ENCODE measurements at places on chromosomes 2 and 18. TPM values are rescaled to one million over a fixed set of nuclear protein-coding genes. Genes with fewer than 3 reads are reported as not detected.

The VWA3B gene
- total RNA-seq = not detected

The HAAO gene
- 21.0 TPM for total RNA-seq

The NGEF gene
- not detected for total RNA-seq

The GPBAR1 gene
- 0.81 TPM for total RNA-seq

The CPLX4 gene
- total RNA-seq = not detected

The GATA6 gene
- total RNA-seq = not detected

The SKA1 gene
- total RNA-seq = 0.66 TPM

The LBH gene
- total RNA-seq = 197 TPM

GRCh38 chr2:206108713-206109112 is 22.7 kb upstream of the INO80D start:
- no peak for DNase-seq

GRCh38 chr2:16150456-16151280 is 210.3 kb downstream of the MYCN start:
- DNase-seq = no peak

GRCh38 chr2:240989451-240990265 is 8.8 kb upstream of the SNED1 start:
- no peak for DNase-seq

- no peak for DNase-seq
Observed at GRCh38 chr2:81483254-81483653, 1178.7 kb upstream of the LRRTM1 start.

- peak; percentile 30 for DNase-seq
Observed at GRCh38 chr2:38465789-38466127, 88.7 kb upstream of the ATL2 start.

GRCh38 chr2:148501545-148501944 is 143.0 kb upstream of the EPC2 start:
- DNase-seq = no peak

DNA sequence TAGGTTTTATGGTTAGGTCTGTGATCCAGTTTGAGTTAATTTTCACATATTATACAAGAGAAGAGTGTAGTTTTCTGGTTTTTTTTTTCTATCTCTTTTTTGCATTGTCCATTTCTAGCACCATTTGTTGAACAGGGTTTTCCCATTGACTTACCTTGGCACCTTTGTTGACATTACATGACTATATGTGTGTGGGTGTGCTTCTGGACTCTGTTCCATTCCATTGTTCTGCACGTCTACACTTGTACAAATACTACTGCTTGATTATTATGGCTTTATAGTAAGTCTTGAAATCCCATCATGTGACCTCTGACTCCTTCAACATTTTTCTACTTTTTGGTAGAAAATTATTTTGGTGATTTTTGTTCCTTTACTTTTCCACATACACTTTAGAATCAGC is 38.7 kb downstream of the UBE2F start:
- DNase-seq = no peak

DNA sequence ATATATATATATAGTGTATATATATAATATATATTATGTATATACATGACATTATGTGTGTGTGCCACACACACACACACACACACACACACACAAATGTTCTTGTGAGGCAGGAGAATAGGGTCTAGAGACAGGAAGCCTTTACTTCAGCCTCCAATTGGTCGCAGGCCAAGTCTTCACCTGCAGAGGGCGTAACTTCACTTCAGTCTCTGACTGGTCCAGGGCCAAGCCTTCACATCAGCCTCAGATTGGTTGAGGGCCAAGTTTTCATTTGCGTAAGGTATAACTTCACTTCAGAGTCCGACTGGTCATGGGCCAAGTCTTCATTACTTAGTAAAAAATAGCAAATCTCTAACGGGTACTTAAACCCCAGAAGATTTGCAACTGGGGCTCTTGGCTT is 13.2 kb upstream of the SS18 start:
- no peak for DNase-seq

DNA sequence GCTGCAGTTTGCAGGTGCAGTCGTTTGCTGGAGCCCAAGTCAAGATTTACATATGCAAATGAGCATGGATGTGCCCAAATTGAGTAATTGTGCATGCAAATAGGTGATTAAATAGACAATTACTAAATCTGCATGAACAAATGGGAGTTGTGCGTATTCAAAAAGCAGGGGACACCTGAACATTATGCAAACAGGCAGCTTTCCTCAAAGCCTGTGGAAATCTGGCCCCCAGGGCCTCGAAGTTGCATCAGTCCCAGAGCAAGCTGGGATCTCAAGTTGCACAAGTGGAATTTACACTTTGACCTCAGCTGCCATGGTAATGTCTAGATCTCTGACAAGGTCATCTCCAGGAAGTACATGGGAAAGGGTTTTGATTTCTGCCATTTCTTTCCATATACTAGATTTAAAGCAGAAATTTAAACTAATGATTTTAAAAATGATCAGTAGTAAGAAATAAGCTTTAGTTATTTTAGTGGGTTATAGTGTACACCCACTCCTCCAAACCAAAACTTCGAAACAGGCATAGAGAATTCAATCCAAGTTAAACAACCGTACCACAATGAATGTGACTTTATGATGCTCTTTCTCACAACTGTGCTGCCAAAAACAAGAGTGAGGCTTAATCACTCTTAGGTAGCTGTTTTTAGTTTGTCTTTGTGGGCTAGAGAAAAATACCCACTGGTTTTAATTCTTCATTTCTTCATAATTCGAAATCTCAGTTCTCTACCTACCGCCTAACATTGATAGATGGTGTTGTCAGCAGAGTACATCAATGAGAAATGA is 110.7 kb downstream of the RND3 start:
- DNase-seq = no peak

GRCh38 chr2:103496850-103497249 is 735.0 kb downstream of the TMEM182 start:
- peak; percentile 1 for DNase-seq

GRCh38 chr2:100513650-100514049 is 43.4 kb downstream of the NMS start:
- no peak for DNase-seq

DNA sequence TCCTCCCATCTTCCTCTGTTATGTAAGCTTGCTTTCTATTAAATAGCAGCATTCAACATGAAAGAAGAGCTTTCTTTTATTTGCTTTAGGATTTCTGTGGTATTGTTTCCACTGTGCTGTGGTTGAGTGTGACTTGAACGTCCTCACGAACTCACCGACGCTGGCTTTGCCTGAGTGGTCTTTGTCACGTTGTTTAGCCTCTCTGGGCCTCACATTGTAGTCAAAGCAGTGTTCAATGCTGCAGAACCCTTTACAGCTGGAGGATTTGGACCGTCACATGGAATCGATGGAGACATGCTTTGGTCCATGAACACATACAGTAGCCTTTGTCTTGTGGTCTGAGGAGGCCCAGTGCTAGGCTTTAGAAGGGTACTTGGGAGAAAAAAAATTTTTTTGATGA is 66.3 kb downstream of the TANC1 start:
- no peak for DNase-seq

All from B cell (primary cell).